Activated T-cell treated with anti-CD3 and anti-CD28 coated beads, Interleukin-2, amount 50 U/mL, for 24 hours (primary cell): ENCODE measurements at places on chromosomes 4 and X.

- H3K4me3 ChIP-seq, result no peak overlapping the region
- no peak overlapping the region for H3K27ac ChIP-seq
- no peaks in the 10 kb centered on the region for H3K36me3 ChIP-seq
Observed at GRCh38 chr4:4990857-4991540, 28.3 kb downstream of the CYTL1 start.

DNA sequence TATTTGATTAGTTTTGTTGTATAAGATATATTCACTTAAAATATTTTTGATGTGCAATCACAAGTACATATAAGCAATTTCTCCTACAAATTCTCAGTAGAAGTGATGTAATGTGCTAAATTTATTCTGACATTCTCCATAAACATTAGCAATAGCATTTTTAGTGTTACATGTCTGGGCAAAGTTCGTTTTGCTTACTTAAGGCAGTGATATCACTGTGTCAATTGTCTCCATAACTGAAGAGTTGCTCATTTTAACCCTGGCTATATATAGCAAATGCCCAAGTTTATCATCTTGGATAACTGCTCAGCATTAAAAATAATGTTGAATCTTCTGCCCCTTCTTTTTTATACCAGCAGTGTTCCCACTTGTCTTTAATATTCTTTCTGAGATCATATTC lies 340.0 kb upstream of the NDST4 start:
- H3K27me3 ChIP-seq, result no peaks in the 10 kb centered on the region
- no peak overlapping the region for H3K27ac ChIP-seq
- H3K4me1 ChIP-seq, result no peaks in the 10 kb centered on the region
- DNase-seq, result no peak

DNA sequence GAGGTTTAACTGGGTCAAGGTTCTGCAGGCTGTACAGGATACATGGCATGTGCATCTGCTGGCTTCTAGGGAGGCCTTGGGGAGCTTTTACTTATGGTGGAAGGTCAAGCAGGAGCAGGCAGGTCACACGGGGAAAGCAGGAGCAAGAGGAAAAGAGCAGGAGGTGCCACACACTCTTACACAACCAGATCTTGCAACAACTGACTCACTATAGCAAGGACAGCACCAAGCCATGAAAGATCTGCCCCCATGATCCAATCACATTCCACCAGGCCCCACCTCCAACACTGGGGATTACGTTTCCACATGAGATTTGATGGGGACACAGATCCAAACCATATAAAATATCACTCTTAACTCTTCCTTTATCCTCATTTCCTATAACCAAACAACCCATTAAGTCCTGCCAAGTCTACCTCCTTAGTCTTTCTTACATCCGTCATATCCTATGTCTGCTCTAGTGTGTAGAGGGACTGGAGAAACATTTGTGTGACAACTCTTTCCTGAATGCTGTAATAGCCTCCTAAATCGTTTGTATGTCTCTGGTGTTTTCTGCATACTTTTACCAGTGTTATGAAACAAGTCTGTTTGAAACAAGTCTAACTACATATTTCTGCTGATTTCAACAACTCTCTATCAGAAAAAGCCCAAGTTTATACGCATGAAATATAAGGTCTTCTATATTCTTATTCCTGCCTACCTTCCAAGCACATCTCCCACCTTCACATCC lies 8.3 kb upstream of the RAP2C start:
- peaks cover 33% of the 10 kb centered on the region for H3K27me3 ChIP-seq
- H3K4me3 ChIP-seq, result no peak overlapping the region
- no peak overlapping the region for H3K27ac ChIP-seq
- no peaks in the 10 kb centered on the region for H3K36me3 ChIP-seq
- no peak for DNase-seq
- H3K4me1 ChIP-seq, result peaks cover 9% of the 10 kb centered on the region

GRCh38 chrX:105480646-105481310 lies 260.3 kb upstream of the TEX13A start:
- no peaks in the 10 kb centered on the region for H3K4me1 ChIP-seq
- no peak for DNase-seq
- H3K27me3 ChIP-seq, result peaks cover 8% of the 10 kb centered on the region
- H3K4me3 ChIP-seq, result no peak overlapping the region

DNA sequence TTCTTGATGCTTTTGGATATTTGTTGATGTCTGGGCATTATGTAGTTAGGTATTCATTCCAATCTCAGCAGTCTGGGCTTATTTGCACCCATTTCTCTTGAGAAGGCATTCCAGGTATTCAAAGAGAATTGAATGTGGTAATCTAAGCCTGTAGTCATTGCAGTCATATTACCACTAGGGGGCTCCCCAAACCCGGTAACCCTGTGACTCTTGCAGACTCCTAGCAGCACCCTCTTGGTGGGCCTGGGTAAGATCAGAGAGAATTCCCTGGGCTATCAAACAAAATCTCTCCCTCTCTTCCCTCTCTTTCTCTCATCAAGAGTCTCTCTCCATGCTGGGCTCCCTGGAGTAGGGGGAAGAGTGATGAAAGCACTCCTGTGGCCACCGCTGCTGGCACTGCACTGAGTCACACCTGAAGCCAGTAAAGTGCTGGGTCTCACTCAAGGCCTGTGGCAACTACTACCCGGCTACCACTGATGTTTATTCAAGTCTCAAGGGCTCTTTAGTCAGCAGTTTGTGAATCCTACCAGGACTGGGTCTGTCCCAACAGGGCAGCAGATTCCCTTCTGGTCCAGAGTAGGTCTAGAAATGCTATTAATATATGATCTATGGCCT lies 187.7 kb upstream of the NUDT10 start:
- H3K36me3 ChIP-seq, result no peaks in the 10 kb centered on the region
- H3K4me3 ChIP-seq, result no peak overlapping the region
- peaks cover 71% of the 10 kb centered on the region for H3K27me3 ChIP-seq
- no peak overlapping the region for H3K27ac ChIP-seq

DNA sequence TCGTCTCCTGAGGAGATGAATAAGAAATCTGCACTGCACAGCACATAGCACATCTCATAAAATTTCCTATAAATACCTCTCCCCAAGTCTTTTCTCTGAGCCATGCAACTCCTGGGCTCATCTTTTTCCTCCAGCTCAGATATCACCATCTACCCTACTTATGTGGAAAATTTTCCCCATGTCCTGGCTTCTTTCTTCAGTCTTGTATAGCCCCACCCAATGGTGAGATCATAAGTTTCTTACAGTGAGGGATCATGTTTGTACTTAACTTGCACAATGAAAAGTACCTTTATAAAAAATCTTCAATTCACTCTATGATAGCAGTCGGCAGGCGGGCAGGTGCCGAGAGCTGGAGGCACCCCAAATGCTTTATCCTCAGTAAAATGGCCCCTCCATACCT lies 198.6 kb upstream of the S100G start:
- DNase-seq, result no peak
- no peak overlapping the region for H3K4me3 ChIP-seq
- H3K27ac ChIP-seq, result no peak overlapping the region
- H3K36me3 ChIP-seq, result no peaks in the 10 kb centered on the region

DNA sequence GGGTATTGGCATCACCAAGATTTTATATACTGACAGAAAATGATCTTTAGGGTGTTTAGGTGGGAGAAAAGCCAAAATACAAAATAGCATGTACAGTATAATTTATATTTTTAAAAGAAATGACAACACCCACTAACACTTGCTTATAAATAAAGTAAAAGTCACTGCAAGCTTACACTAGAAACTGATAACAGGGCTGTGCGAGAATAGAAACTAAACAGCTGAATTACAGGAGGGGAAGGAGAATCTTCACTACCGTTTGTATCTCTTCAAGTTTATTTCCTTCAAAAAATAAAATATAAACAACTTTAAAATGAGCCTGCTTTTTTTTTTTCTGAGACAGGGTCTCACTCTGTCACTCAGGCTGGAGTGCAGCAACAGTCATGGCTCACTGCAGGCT lies 22.8 kb downstream of the GRSF1 start:
- peak overlapping the region; percentile 30 for H3K27ac ChIP-seq
- no peaks in the 10 kb centered on the region for H3K27me3 ChIP-seq
- H3K4me1 ChIP-seq, result peaks cover 20% of the 10 kb centered on the region
- H3K36me3 ChIP-seq, result peaks cover 58% of the 10 kb centered on the region
- no peak for DNase-seq
- H3K4me3 ChIP-seq, result no peak overlapping the region

DNA sequence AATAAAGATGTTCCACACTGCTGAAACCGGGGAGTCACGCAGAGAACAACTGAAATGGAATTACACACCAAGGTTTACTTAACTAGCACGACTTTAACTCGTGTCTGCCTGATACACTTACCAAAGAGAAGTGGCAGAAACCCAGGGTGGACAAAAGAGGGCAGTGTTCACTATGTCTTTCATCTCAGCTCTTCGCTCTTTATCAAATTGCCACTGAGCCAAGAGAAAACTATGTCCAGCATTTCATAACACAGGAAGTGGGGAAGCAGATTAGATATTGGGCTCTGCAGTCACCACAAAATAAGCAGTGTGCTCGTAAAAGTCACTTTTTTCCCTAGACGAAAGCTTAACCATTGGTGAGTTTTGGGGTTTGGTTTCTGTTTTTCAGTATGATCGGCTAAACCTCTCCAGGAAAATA lies 155.7 kb downstream of the CHIC2 start:
- H3K36me3 ChIP-seq, result no peaks in the 10 kb centered on the region
- H3K27ac ChIP-seq, result no peak overlapping the region
- H3K27me3 ChIP-seq, result peaks cover 70% of the 10 kb centered on the region
- peaks cover 15% of the 10 kb centered on the region for H3K4me1 ChIP-seq
